ENCODE measurements at places on chromosomes 1 and 21.

DNA sequence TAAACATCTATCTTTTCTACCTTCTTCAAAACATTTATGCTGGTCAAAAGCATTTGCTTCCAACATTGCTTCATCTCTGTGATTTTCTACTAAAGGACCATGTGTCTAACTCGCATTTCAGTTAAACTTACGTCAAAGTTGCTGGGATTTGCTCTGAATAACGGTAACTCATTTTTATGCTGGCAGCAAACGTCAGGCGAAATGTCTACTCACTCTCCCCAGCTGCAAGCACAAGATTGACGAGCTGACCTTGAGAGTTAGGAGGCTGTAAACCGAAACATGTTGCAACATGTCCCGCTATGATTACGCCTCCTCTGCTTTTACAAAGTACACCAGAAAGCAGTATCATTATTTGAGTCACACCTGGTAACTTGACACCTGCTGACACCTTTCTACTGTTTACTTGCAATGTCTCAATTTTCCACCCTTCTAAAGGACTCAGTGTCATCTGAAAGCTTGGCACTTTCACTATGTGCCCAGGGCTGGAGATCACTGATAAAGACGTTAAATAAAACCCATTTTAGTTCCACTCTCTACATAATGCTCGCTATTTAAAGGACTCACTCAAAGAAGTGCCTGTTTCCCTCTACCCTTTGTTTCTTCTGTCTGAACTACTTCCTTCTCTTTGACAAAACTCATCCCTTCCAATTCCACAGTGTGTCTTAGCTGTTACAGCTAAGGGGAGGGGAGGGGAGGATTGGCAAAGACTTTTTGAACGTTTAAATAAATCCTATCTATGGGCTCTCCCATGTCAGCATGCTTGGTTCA lies 111.9 kb downstream of the PTPN14 start:
- peak; percentile 50 for DNase-seq

GRCh38 chr1:223444411-223444810 lies 51.2 kb downstream of the CCDC185 start:
- DNase-seq, result no peak

GRCh38 chr1:156226116-156226538 lies 13.3 kb downstream of the PMF1 start:
- DNase-seq, result peak; percentile 75

DNA sequence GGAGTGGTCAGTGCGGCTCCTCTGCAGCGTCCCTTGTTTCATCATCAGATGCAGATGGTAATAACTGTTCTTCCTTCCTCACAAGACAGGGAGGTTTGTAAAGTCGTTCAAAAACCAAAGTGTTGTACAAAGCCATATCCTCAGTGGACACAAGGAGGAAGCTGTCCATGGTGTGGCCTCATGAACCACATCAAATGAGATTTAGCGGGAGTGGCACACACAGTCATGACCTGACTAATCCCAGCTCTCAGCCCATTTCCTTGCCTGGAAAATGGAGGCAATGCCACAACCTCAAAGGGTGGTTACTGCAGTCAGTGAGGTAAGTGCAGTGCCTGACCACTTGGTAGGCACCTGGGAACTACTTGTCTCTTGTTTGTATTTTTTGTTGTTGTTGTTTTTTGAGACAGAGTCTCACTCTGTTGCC lies 13.4 kb downstream of the ENTREP3 start:
- no peak for DNase-seq

DNA sequence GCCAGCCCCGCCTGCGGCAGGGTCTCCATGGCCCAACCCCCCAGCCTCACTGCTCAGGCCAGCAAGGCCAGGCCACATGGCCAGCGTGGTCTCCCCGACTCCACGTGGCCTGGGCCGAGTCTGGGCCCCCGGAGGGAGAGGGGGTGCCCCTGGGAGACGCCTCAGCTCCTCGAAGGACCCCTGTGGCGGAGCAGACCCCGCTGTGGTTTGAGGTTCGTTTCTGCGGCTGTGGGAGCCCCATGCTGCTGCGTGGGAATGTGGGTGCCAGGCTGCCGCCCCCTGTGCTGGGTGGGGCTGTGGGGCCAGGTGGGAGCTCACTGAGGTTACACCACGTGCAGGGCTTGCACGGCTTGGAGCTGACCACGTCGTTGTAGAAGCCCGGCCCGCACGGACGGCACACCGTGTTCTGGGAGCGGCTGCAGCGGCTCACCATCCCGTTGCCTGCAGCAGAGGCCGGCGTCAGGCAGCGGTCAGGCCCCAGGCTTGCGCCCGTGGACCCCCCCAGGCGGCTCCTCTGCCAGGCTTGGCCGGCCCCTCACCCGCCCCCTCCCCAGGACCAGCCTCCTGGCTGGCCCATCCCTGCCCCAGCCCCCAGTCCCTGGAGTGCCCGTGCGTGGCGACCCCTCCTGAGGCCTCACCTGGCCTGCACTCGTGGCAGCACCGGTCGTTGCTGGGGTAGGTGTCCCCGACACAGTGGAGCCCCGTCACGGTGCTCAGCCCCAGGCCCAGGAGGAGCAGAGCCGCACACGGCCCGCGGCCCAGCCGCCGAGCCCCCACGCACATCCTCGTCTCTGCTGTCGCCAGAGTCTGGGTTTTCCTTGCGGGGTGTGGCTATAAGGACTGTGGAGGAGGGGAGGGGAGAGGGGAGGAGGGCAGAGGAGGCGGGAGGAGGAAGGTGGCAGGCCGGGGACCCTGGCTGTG lies at the start of gene TNFRSF4:
Gene TNFRSF4, minus strand, starts transcription at position 809 of the 921 bp plus-strand sequence. Its CDS starts 26 bp downstream, at position 783.
- DNase-seq, result no peak

- DNase-seq, result no peak
These were observed 3.8 kb downstream of the TRAF5 start for GRCh38 chr1:211330282-211330936.

DNA sequence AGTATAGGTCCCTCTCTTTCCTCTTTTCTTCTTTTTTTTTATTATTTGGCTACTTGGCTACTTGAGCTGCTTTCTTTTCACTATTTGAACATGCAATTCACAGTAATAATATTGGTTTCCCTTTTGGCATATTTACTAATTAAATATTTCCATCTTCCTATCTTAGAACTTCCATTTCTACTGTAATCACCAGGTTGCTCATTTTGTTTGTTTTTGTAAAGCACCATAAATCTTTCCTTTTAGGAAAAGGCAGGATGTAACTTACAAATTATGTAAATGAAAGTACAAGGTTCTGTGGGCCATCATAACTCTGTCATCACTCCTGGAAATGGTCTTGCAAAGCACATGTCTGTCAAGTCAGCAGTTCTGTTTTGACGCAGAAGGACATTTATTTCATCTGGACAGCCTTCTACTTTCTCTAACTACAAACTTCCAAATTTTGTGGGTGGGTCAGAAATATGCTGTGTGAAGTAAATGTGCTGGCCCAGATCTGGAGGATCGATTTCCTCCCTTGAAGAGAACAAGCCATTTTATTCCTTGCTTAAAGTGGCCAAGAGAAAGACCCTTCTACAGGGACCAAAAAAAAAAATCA lies 71.7 kb upstream of the TNFSF18 start:
- no peak for DNase-seq

- DNase-seq, result no peak
These were observed 22.1 kb upstream of the FAM43B start for GRCh38 chr1:20530306-20530705.

GRCh38 chr1:7975212-7975865 lies 13.8 kb downstream of the PARK7 start:
- peak; percentile 67 for DNase-seq

DNA sequence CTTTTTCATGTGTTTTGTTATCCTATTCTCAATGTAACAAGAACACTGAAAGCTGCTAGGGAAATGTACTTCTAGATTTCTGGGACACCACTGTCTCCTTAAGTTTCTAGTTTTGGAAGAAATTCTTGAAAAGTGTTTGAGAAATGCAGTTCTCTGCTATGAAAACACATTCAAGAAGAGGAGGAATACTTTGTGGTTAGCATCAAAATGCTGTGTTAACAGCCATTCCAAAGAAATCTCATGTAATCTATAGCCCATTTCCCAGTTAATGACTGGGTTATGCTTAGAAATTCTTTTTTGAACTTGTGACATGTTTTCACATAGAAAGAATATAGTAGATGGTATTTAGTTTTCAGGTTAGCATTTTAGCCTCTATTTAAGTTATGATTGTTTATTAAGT lies 6.0 kb downstream of the RAVER2 start:
- no peak for DNase-seq

DNA sequence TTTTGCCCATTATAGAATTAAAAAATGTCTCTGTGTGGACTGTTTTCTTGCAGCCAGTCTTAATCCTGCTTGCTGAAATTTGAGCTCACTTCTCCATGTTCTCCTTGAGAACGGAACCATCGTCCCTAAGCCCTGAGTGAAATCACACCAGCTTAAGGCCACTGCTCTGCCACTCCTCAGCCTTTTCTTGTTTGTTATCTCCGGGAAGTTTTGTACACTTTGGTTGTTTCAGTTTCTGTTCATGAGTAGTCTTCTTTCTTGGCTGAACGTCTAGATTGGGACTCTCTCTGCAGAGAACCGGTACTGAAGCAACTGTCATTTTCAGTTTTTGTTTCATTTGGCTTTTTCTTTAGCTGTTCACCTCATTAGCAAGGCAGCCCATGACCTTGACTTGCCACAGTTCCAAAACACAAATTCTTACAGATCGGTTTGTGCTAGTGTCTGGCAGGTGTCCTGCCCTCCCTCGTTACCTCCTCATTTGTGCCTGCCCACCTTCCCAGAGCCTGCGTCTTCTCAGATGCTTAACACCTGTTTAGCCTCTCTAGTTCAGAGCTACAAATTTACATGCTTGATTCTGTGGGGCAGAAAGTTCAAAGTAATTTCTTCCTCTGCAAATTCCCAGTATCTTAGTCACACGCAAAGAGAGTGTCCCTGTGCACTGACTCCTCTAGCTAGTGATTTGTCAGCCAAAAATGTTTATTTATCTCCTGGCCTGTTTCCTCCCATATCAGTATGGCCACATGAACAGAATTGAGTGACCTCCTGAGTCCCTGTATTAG lies 12.4 kb downstream of the PSEN2 start:
- DNase-seq, result peak; percentile 83

DNA sequence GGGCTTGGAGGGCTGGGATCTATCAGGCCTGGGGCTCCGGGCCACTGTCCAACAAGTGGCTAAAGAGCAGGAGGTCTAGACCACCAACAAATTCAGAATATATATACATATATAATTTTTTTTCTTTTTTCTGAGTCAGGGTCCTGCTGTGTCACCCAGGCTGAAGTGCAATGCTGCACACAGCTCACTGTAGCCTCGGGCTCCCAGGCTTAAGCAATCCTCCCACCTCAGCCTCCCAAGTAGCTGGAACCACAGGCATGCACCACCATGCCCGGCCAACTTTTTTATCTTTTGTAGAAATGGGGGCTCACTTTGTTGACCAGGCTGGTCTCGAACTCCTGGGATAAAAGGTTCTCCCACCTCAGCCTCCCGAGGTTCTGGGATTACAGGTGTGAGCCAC lies 6.8 kb upstream of the LAPTM5 start:
- DNase-seq, result no peak

DNA sequence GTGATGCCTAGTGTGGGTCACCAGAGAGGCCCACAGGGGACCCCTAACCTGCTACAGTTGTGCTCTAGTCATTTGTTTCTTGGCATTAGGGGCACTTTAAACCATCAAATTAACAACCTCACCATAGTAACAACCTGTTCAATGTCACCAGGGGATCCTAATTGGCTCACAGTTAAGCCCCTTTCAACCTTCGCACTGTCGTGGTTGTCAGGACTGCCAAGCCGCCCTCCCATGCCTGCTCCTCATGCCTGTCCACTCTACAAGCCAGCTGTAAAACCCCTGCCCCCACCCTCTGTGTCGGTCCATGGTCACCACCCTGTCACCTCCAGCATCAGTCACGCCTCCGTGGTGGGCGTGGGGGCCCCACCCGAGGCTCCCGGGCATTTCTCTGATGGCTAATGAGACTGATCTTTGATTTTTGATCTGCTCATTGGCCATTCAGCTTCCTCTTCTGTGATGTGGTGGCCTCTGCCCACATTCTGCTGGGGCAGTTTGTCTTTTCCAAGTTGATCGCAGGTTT lies 96.6 kb downstream of the WDR4 start:
- no peak for DNase-seq

DNA sequence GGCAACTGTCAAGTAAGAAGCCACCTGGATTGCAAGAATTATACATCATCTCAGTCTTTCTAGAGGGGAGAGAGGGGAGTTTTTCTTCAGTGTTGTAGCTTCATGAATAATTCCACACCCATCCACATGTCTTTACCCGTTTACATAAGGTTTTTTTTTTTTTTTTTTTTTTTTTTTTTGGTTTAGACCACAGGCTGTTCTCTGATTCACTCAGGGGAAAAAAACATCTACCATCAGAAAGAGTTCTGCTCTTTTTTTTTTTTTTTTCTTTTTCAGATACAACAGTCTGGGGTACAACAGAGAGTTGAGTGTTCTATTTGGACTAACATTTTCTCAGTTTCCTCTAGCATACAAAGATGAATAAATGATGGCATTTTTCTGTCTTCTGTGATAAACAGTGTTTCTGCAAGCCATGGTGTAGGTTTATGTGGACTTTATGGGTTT lies 4.9 kb upstream of the KIF14 start:
- DNase-seq, result peak; percentile 51

- DNase-seq, result peak; percentile 20
These were observed 1.0 kb downstream of the EGLN1 start for GRCh38 chr1:231420959-231421545.

DNA sequence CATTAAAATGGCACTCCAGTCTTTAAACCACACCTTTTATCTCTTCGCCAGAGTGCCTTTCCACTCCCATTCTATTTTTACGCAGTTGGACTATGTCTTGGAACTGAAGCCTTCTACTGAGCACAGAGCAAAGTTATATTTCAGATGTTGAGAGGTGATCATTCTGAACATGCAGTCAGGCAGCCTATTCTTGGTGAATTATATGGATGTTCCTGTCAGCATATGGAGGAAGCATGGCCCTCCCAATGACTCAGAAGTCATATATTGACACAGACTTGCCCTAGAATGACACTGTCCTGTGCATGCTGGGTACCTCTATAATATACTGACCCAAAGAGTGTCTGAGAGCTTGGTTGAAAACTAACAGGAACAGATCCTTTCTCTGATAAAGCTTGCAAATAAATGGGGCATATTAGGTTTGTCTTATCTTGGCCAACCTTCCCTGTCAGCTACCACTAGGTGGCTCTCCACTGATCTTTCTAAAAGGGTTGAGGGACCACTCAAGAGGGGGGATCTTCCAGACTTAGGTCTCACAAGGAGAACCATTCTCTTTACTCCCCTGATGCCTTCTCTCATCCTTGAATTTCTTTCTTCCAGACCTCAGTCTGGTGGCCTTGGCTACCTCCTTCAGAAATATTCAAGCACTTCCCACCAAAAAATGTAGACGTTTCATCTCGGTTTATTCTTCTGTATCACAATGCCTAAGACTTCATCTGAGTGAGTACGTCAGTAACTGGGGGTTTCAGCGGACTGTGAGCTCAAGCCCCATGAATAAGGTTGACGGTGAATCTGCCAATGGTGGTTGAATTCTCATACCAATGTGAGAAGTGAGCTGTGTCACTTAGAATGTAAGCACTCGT lies 11.8 kb upstream of the ALG14 start:
- DNase-seq, result peak; percentile 59
